ENCODE measurements at places on chromosomes 11 and 22.

DNA sequence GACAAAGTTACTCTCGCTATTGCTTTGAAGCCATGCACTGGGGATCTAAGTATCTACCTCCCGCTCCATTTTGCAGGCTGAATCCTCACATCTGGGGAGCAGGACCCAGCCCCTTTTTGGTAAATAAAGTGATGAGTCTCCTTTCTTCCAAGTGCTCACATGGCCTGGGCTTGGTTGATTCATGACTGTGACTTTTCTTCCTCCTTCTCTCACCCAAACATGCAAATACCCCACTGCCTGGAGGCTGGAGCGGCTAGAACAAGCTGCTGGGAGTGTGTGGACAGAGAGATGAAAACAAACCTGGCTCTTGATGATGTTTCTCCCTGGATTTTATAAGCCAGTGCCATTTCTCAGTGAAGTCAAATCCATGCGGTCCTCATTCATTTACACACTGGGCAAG lies 72.7 kb downstream of the TRIM29 start:
- DNase-seq, result no peak

- DNase-seq, result no peak
Observed at GRCh38 chr11:69941546-69942332, 122.5 kb upstream of the FGF3 start.

DNA sequence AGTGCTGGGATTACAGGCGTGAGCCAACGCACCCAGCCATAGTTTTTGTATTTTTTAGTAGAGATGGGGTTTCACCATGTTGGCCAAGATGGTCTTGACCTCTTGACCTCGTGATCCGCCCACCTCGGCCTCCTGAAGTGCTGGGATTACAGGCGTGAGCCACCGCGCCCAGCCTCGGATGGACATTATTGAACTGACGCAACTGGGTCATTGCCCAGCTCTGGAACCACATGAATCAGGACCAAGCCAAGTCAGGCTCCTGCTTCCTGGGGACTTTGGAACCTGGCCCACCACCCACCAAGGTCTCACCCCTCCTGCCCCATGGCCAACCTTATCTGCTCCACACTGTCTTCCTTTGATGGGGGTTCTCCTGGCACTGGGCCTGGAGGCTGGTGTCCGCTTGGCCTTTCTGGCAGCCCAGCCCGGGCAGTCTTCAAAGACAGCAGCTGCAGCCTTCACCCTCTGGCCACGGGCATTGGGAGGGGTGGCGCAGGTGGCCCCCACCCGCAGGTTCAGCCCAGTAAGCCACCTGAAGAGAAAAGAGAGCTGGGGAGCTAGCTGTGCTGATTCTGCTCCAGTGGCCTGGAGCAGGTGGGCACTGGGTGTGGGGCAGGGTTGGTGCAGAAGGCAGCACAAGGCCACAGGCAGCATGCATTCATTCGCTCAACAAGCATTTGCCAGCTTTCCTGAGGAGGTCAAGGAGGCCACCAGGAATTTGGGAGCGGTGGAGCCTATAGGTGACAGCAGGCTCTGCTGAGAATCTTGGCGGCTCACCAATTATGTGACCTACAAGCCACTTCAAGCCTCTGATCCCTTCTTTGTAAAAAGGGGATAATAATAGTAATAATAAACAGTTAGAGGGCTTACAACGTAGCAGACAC lies 5.7 kb downstream of the CHADL start:
- DNase-seq, result no peak

- DNase-seq, result no peak
Observed at GRCh38 chr11:64150481-64151239, 15.3 kb downstream of the MACROD1 start.

DNA sequence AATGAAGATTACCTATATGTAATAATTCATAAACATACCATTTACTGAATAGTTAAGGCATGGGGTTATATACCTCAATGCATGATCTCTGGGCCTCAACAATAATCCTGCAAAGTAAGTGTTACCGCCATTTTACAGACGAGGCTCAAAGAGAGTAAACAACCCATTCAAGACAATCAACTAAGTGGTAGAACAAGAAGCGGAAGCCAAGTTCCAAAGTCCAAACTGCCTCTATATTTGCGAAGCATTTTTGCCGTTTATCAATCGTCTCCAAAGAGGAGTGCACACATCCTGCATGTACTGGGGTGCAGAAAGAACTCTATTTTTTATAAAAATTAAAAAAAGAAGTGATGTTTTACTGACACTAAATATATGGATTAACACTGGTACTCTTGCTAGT lies 27.5 kb upstream of the P4HA3 start:
- DNase-seq, result no peak

DNA sequence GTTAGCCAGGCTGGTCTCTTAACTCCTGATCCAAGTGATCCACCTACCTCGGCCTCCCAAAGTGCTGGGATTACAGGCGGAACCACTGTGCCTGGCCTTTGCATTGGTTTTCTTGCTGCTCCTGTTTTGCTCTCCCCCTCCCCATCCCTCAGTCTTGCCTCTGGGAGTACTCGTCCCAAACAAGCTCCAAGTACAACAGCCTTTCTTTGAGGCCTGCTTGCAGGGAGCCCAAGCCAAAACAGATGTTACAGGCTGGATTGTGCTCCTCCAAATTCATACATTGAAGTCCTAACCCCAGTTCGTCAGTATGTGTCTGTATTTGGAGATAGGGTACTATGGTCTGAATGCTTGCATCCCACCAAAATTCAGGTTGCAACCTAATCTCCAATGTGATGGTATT lies 8.6 kb downstream of the IGLL1 start:
- DNase-seq, result no peak

DNA sequence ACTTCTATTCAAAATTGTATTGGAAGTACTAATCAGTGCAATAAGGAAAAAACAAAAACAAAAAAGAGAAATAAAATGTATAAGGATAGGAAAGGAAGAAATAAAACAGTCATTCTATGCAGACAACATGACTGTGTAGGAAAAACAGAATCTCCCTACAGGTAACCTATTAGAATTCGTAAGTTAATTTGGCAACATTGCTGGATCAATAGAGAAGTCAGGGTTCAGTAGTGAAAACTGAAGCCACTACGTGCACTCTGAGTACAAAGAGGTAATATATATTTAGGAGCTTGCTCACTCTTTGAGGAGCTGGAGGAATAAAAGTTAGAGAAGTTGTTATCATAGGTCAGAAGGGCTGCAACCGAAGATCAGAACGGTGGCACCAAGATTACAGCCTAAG lies 84.0 kb upstream of the BMAL1 start:
- no peak for DNase-seq

GRCh38 chr11:12531681-12532080 lies 142.5 kb upstream of the TEAD1 start:
- DNase-seq, result no peak

DNA sequence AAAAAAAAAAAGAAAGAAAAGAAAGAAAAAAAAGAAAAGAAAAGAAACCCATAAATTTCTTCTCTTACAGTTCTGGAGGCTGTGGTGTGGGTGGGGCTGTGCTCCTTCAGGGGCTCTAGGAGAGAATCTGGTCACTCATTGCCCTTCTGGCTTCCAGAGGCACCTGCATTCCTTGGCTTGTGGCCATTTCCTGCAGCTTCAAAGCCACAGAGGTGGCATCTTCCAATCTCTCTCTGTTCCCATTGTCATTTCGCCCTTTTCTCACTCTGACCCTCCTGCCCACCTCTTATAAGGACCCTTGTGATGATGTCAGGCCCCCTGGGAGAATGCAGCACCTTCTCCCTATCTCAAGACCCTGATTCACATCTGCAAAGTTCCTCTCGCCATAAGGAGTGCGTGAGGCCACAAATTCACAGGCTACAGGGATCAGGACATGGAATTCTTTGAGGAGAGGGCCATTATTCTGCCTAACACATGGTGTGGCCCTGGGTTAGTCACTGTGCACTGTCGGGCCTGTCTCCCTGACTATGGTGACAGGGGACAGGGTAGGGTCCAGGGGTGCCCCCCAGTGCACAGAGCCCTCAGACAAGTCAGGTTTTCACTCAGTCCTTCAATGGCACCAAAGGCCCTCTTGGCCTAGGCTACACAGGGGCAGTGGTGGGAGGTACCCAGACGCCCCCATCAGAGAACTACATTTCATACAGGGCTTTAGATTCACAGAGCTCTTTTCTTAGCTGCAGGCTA lies 38.6 kb upstream of the PRR5 start:
- no peak for DNase-seq

DNA sequence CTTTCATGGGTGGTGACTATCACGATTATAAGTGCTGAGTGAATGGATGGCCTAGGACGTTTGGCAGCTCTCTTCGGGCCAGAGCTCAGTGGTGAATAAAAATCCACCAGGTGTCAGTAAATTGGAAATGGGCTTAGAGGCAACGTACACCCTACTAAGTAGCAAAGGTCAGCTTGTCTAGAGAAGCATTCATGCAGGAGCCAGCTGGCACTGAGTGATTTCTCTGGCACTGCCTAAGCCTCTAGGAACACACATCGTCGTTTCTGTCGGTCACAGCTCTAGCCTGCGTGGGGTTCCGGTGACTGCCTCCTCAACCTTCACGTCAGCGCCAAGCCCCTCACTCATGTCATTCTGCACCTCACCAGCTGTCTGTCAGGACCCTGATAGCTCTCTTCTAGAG lies 192.4 kb upstream of the NTM start:
- DNase-seq, result no peak

- DNase-seq, result no peak
Observed at GRCh38 chr22:33817512-33818127, 102.7 kb downstream of the LARGE1 start.

DNA sequence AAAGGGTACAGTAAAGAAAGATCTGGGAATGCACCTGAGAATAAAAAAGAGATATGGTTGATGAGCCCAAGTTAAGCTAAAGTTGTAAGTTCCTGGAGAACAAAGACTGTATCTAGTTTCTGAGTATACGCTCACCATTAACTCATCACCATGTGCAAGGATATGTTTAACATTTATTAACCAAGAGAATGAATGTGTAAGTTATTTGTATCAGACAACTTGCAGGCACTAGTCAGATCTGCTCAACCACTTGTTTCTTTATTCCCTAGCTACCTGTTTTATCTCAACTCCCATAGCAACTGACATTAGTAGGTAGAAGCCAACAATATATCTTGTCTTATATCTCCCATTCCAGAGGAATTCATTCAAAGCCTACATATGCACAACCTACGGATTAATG lies 74.9 kb upstream of the KCNA4 start:
- DNase-seq, result no peak

DNA sequence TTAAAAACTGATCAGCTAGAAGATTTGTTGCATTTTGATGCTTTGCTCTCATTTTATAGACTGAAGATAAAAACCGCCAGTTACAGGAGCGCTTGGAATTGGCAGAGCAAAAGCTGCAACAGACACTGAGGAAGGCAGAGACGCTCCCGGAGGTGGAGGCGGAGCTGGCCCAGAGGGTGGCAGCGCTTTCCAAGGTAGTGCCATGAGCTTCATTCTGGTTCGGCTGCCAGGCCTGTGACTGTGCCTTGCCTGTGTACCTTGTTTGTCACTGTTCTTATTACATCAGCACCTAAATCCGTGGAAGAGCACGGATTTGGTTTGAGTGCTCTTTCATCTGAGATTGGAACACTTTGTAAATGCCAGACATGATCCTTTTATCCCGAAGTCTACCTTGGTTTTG lies 61.4 kb downstream of the PPFIA1 start:
- no peak for DNase-seq

DNA sequence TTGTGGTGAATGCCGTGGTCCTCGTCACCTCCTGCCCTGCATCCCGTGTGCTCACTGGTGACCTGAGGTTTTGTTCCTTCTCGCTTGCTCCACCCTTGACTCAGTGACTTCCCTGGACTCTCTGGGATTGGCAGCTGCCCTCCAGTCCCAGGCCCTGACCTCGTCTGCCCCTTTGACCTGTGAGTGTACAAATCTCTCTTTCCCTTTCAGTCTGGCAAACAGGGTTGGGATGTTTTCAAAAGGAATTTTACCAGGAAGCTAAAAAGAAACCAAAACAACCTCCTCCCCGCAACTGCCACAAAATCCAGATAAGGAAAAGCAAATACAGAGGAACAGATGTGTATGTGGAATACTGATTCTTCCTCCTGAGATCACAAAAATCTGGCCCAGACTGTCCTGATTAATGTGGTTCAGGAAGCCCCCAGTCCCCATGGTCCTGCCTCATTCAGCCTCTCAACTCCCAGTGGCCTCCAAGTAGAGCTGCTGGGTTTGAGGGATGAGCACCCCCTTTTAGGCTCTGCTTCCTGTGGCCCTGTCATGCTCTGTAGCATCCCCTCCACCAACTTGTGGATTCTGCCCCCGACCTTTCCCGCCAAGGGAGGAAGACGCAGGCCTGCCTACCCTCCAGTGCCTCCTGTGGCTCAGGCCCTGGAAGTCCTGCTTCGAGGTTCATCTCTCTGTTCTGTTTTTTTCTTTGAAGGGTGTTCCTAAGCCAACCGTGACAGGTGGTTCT lies 15.2 kb downstream of the ROBO4 start:
- DNase-seq, result no peak

- DNase-seq, result no peak
Observed at GRCh38 chr11:76443268-76443980, 1.4 kb upstream of the EMSY start.

- peak; percentile 43 for DNase-seq
Observed at GRCh38 chr11:67356864-67357561, 3.7 kb upstream of the POLD4 start.

DNA sequence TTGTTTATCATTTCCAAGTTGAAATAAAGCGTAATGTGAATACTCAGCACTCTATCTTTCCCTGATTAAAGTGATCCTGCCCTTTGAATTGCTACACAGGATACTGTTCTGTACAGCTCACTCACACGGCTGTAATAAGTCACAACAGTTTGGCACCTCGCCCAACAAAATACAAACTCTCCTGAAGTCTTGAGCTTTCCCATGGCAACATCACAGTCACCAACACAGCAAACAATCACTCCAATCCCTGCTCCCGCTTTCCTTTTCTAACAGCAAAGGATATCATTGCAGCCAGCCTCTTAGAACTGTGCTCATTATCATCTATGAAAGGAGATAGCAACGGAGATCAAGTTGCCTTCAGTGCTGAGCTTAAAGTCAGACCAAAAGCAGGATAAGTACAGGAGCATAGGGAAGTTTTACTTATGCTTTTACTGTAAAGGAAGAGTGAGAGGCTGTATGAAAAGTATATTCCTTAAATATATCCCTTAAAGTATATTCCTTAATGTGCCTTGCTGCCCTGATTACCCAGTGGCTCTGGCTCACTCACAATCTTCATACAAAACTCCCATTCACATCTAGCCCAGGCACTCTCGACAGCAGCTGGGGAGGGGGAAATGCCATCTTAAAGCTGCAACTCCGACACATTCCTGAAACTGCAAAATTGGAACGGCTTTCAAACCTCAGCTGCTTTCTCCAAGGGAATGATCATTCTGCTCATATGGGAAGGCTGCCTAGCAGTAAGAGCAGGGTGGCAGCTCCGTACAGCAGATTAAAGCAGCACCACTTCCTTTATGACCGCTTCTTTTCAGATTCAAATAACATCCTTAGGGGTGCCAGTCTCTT lies 35.8 kb downstream of the MAML2 start:
- no peak for DNase-seq

GRCh38 chr11:62770778-62771143 lies 435 bp upstream of the TAF6L start:
- no peak for DNase-seq

- no peak for DNase-seq
Observed at GRCh38 chr22:30606455-30607299, at the start of gene TCN2. Gene TCN2, plus strand, starts transcription at chr22:30607174. Its CDS starts 158 bp downstream, at chr22:30607332.
